Fibroblast of skin of left quadriceps (primary cell): ENCODE measurements at places on chromosomes 5 and 9.

GRCh38 chr9:1591310-1591709 lies 423.8 kb upstream of the SMARCA2 start:
- no peak for DNase-seq

DNA sequence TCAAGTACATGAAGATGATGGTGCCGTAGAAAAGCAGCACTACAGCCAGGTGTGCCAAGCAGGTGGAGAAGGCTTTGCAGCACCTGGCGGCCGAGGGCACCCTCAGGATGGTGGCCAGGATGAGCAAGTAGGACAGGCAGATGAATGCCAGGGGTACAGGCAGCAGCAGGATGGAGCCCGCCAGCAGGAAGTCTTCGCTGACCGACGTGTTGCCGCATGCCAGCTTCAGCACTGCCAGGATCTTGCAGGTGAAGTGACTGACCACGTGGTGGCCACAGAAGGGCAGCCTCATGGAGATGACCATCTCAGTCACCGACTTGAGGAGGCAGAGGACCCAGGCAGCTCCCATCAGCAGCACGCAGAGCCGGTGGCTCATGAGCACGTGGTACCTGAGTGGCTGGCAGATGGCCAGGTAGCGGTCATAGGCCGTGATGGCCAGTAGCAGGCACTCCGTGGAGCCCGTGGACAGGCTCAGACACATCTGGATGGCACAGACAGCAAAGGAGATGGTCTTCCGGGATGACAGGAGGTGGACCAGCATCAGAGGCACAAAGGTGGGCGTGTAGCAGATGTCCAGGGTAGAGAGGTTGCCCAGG lies 482 bp downstream of the OR13J1 start:
- no peak for DNase-seq

DNA sequence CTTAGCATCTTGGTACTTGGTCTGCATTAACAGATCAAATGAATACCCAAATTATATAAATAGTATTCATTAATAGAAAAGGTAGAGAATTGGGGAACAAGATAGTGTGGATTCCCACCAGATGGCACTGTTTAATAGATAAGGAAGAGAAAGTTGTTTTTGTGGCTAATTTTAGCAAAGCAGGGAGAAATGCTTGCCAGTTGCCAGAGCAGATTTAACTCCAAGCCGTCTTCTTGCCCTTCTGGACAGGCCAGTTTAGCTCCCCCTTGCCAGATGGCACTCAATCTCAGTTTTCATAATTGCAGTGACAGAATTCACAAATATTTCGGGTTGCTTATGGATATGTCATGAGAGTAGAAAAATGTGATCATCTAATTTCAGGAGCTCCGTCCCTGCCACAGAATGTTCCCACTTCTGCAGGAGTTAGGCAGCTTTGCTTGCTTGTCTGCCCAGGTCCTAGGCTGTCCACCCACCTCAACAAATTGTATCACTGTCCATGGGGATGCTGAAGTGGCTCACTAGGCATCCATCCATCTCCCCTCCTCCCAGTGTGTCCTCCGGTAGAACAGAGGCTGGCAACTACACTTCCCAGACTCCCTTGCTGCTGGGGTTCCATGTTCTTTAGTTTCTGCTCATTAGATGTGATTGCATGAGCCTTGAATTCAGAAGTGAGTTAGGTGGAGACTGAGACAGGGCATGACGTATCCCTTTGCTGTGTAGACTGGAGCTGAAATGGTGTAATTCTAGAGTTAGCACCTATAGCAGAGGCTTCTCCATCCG lies 11.8 kb upstream of the HEXB start:
- no peak for DNase-seq

DNA sequence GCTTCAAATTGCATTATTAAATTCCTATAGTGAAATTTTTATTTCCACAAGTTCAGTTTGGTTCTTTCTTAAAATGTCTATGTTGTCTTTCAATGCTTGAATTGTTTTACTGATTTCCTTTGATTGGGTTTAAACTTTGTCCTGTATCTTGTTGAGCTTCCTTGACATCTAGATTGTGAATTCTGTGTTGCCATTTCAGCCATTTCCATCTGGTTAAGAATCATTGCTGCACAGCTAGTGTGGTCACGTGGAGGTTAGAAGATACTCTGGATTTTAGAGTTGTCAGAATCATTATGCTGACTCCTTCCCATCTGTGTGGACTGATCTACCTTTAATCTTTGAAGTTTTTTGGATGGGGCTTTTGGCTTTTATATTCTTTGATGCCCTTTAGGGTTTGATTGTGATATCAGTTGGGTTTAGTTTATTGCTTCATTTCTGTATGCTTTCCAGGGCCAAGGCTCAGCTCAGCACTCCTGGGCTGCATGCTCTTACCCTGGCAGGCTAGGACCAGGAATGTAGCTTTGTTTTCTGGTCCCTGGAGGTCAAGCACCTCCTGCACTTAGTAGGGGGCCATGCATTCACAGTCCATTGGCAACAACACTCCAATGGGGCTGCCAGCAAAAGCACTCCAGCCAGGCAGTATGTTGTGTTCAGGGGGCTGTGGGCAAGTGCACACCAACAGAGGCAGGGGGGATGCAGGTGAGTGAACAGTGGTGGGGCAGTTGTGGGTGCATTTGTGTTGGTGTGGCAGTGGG lies 141.4 kb downstream of the PRR16 start:
- DNase-seq, result no peak

DNA sequence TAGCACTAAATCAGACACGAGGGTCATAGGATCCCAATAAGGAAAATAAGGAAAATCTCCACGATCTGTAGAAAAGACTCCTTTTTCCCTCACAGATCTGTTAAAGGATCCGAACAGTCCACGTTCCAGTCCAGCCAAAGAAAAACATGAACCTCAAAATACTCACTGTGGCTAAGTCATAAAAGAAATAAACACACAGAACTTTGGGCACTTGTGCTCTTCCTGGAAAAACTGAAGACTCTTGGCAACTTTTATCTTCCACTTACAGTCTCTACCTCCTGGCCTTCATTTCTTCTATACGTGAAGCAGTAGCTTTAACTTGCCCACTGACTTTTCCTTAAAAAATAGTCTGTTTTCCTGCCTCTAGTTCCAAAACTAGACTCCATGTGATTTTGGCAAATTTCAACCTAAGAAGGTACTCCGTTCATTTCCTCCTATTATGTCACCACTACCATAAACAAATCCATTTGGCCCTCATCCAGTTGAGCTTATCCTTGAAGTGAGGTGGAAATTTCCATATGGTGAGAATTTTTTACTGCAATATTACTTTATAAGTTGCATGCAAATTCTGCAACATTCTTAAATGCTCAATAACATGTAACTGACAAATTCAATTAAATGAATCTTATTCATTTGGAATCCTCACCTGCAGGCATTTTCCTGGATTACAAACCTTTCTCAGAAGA lies 5.3 kb upstream of the LHFPL2 start:
- DNase-seq, result no peak

DNA sequence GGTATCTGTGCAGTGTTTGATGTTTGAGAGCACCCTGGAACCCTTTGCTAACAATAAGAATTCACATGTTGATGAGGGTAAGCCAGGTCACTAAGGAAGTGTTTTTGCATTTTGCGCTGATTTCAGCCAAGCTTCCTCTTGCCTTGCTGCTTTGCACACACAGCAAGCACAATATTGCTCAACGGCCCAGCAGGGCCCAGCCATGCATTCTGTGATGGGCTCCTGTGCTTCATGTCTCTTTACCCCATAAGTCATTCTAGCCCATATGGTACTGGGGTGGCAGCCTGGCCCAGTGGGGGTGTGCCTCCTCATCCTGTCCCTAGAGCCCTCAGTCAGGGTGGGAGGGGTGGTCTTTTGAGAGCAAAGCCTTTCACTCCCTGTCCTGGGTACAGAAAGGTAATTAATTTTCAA lies 481.3 kb downstream of the GADD45G start:
- no peak for DNase-seq

DNA sequence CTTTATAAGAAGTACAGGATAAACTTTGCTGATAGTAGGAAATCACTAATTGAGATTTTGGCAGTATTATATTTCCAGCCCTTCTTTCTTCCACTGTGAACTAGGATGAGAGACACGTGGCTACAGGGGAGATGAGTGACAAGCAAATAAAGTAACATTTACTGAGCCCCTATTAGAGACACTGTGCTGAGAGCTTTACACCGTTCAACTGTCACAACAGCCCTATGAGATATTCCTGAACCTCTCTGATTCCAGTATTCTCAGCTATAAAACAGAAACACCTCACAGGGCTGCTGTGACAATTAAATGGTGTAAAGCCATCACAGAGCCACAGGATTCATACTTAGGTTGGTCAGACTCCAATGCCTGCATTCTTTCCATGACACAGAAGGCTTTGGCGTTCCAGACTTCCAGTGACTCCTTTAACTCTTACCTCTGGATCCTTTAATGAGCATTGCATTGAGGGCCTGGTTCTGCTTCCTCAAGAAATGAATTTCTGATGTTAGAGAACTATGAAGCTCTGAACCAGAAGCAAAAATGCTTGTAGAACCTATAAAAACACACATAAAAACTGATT lies 169.0 kb downstream of the CDK5RAP2 start:
- no peak for DNase-seq

- no peak for DNase-seq
Measured at GRCh38 chr9:131177898-131178297, 52.5 kb downstream of the NUP214 start.

DNA sequence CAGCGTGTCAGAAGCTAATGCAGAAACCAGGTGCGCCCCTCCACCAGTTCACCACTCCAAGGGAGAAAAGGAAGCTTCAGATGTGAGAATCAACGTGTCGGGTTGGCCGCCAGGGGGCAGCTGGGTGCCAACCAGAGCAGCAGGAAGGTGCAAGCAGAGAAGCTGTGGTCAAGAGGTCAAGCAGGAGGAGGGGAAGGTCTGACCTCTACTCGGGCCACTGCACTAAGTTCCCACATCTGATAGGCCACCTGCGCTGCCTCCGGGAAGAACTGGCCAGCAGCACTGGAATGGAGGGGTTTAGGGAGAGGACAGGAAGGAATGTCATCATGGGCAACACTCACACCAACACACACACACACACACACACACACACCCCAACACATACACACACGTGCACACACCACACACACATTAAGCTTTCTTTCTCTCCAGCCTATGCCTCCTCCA lies 31.4 kb downstream of the ANXA6 start:
- DNase-seq, result no peak
